ENCODE measurements at places on chromosomes 13 and 19.

DNA sequence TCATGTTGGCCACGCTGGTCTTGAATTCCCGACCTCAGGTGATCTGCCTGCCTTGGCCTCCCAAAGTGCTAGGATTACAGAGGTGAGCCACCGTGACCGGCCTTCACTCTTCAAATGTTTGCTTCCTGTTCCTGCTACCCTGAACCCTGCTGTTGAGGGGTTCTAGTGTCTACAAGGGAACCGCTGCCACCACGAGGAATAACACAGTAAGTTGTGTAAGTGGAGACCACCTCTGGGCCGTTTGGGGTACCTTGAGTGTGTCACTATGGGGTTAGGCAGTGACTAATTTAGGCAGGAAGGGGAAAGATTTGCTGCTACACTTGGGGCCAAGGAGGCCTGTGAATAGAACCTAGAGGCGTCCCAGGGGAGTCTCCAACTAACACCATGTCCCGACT lies 2.2 kb upstream of the MYADM start:
- DNase-seq = no peak

- no peak for DNase-seq
Measured at GRCh38 chr19:8490395-8490760, 12.1 kb downstream of the PRAM1 start.

GRCh38 chr19:8616861-8617260 lies 6.3 kb upstream of the ADAMTS10 start:
- no peak for DNase-seq

- DNase-seq = no peak
Measured at GRCh38 chr19:54188215-54188871, 1.0 kb downstream of the MBOAT7 start.

DNA sequence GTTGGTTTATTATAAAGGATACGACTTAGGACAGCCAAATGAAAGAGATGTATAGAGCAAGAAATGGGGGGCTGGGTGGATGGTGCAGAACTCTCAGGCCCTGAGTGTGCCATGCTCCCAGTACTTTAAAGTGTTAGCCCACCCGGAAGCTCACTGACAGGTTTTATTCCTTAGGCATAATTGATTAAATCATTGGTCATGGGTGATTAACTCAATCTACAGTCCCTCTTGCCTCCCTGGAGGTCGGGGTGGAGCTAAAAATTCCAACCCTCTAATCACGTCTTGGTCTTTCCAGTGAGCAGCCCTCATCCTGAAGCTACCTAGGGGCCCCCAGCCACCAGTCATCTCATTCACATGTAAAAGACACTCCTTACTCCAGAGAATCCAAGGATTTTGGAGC lies 9.9 kb upstream of the LEUTX start:
- DNase-seq = no peak

- no peak for DNase-seq
Measured at GRCh38 chr19:10878253-10878652, 6.9 kb downstream of the CARM1 start.

DNA sequence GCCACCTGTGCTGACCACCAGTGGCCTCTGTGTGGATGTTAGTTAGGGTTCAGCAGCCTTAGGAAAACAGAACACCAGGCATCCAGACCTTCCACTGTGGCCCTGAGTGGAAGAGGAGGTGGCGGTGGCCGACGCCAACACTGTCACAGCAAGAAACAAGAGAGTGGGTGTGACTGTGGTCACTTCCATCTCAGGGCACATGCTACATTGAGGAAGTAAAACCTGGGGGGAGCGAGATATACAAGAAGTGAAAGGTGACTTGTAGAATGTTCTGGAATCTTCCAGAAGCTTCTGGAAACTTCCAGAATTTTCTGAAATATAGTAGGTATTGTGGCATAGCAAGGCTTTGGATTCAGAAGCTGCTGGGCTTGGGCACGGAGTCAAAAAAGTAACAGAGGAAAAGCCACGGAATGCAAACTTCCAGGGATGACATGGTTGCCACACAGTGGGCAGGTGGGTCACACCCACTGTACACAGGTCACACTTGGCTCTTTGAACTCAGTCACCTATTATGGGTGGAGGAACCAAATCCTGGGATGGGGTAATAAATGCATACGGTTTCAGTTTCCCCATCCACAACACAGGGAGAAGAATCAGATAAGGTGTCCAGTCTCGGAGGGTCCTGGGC lies 24.3 kb downstream of the GNG7 start:
- peak; percentile 87 for DNase-seq

DNA sequence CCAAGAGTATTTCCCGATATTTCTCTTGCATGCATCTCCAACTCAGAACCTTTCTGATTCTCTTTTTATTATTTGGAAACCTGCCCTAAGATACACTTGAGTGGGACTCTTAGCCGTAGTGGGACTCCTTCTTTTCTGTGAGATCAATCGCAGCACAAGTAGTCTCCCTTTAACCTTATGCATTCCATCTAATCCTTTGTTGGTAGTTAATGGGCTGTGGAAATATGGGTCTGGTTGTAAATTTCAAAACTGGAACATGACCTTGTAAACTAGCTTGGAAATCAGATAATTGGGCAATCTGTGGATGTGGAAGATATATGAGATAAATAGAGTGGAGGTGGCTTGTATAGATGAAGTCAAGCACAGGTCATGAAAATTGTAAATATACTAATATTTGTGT lies 350.0 kb downstream of the NDFIP2 start:
- no peak for DNase-seq

DNA sequence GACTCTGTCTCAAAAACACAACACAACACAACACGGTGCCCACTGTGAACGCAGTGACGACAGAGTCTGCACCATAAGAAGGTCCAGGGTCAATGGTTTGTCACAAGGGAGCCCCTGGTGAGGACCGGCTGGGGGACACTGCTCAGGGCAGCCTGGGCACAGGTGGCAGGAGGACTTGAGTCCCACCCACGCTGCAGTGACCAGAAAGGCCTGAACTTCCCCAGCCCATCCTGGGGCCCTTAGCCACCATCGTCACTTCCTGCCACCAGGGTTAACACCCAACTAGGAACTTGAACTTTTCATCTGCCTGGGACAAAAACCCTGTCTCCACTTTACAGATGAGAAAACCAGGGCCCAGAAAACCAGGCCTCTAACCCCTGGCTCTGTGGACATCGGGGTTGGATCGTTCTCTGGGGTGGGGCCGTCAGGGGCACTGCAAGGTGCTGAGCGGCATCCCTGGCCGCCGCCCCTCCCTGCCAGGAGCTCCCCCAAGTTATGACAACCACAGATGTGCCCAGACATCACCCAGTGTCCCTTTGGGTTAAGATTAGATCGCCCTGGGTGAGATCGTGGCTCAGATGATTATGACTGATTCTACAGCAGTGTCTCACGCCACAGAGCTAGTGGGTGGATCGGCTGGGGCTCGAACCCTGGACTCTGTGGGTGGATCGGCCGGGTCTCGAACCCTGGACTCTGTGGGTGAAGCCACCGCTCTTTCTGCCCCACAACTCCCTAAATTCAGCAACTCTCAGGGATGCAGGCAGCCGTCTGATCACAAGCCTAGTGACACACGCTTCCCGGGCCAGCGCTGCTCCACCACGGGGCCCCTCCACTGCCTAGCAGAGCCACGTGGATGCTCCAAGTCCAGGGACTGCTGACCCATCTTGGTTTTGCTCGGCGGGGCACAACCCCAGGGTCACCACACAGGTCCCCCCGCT lies 14.0 kb downstream of the MOB3A start:
- DNase-seq = peak; percentile 90

DNA sequence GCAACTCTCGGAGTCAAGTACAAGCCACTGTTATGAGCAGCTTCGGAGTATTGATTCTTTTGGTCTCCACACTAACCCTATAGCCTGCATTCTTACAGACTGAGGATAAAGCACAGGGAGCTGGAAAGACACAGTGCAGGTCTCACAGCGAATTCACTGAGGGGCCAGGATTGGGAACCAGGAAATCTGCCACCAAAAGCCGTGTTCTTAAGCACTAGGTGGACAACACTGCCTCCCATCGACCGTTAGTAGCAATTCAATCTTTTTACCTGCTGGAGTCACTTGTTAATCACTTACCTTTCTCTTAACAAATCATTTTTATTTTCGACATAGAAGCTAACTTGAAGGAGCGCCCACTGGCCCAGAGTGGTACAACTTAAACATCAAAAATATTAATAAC lies 6.3 kb downstream of the PMIS2 start:
- peak; percentile 26 for DNase-seq

DNA sequence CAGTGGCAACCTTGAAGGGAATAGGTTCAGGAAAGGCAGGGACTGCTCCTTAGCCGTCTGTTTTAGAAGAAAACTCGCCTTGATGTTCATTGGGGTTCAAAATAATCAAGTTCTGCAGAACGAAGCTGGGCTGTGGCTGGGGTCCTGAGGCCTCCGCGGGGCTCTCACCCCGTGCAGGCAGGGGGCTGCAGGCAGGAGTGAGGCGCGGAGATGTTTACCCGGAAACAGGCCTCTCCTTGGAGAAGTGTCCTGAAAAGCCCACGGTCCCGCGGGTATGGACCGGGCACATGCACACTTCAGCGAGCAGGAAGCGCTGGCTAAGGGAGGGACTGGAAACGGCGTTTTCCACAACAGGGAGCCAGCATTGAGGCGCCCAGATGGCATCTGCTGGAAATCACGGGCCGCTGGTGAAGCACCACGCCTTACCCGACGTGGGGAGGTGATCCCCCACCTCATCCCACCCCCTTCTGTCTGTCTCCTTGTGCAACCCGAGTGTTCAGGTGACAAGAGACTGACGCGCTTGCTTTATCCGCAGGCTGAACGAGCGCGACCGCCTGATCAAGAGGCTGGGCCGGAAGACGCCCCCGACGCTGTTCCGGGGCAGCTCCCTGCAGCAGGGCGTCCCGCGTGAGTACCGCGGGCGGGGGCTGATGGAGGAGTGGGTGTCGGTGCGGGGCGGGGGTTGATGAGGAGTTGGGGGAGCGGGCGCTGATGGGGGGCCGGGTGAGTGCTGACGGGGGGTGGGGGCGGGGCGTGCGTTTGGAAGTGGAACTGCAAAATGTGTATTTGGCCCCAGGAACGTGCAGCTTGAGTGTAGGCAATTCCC lies 39.6 kb downstream of the SHISA2 start:
- no peak for DNase-seq

DNA sequence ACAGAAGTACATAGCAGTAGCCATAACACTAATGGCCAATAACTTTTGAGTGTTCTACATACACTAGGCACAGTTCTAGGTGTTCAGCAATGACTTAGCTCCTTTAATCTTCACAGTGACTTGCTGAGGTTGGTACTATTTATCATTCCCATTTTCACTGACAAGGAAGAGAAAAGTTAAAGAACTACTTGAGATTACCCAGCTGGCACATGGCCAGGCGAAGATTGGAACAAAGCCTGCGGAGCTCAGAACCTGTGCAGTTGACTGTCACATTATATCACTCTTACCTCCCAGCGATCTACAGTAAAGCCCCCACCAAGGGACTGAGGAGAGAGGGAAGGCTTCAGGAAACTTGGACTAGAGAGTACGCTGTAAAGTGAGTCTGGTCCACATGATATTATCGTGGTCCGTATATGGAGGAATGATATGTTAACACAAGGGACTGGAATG lies 42.4 kb upstream of the WDFY2 start:
- DNase-seq = no peak

- DNase-seq = no peak
Measured at GRCh38 chr13:32248801-32249200, 66.4 kb downstream of the ZAR1L start.

DNA sequence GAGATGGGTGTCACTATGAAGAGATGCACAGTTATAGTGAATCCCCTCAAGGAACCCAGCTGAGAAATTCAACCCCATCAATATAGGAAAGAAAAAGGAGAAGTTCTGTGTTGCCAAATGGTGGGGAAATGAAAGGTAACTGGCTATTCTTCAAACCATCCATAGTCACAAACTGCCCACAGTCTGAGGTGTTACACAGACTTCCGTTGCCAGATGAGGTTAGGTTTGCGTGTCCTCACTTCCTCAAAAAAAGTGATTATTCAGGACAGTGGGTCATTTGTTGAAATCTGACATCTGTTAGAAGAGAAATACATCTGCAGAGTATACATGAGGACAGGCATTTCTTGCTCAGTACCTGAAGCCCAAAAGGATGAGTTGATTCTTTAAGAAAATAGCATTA lies 9.0 kb downstream of the SIGLEC5 start:
- peak; percentile 84 for DNase-seq

DNA sequence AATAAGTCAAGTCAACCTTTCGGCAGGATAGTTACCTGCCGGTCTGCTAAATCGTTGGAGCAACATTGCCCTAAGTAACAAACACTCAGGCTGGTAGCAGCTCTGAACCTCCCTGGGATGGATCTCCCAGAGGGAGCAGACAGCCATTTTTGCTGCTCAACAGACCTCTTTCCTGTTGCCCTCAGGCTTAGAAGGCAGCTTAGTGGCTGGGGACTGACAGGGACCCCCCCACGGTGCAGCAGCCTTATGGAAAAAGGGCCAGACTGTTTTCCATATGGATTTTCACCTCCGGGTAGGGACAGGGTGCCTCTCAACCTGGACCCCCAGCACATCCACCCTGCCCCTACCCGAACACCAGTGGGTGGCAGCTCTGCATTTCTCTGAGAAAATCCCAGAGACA lies 49.7 kb downstream of the UBL3 start:
- no peak for DNase-seq

- DNase-seq = no peak
Measured at GRCh38 chr19:50994129-50994528, 7.3 kb downstream of the KLK8 start.

- DNase-seq = no peak
Measured at GRCh38 chr13:107427536-107427935, 787.8 kb downstream of the LIG4 start.

- peak; percentile 27 for DNase-seq
Measured at GRCh38 chr19:49272204-49272603, 52.8 kb downstream of the SLC6A16 start.

DNA sequence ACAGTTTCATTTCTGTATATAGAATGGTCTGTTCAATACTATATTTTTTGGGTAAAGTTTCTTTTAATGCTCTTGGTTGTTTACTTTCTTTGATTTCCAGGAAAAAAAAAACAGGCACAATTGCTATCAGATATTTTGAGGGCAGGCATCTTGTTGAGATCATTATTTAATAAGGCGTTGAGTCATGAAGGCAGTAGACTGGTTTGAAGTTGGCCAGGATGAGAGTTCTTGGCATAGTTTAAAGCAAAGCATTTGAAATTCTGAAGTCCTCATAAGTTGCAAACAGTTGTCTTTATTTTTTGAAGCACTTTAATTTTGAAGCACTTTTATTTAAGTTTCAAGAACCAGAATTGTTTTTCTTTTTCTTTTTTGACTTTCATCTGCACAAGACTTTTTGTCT lies 2.6 kb upstream of the ZNF175 start:
- no peak for DNase-seq

DNA sequence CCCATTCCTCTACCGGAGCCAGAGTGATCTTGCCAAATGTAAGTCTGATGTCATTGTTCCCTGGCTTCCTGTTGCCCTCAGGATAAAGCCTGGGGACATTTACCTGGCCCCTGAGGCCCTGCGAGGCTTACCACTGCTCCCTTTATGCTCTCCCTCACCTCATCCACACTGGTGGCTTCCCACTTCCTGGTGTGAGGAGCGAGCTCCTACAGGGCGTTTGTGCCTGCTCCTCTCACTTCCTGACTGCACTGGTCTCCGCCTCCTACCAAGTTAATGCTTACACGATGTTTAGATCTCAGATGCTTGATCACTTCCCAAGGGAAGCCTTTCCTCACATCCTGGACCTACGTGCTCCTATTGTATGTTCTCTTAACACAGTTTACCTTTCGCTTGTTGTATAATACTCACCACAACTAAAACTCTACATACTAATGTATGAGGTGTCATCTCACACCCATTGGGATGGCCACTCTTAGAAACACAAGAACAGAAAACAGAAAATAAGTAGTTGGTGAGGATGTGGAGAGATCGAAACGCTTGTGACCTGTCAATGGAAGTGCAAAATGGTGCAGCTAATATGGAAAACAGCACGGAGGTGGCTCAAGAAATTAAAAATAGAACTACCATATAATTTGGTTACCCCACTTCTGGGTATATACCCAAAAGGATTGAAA lies 177.6 kb downstream of the SHISA2 start:
- DNase-seq = no peak

Measured in inflammatory macrophage treated with lipopolysaccharide for 4 hours (primary cell).